ENCODE measurements at places on chromosomes 11 and 22.

GRCh38 chr11:65439331-65440181 is 17.0 kb downstream of the NEAT1 start:
- no peak for DNase-seq

- DNase-seq, result no peak
Observed at GRCh38 chr11:29435421-29435820, 581.4 kb downstream of the KCNA4 start.

GRCh38 chr22:49983148-49984042 is 22.8 kb downstream of the PIM3 start:
- no peak for DNase-seq

GRCh38 chr11:78216021-78216420 is 27.3 kb downstream of the USP35 start:
- no peak for DNase-seq

DNA sequence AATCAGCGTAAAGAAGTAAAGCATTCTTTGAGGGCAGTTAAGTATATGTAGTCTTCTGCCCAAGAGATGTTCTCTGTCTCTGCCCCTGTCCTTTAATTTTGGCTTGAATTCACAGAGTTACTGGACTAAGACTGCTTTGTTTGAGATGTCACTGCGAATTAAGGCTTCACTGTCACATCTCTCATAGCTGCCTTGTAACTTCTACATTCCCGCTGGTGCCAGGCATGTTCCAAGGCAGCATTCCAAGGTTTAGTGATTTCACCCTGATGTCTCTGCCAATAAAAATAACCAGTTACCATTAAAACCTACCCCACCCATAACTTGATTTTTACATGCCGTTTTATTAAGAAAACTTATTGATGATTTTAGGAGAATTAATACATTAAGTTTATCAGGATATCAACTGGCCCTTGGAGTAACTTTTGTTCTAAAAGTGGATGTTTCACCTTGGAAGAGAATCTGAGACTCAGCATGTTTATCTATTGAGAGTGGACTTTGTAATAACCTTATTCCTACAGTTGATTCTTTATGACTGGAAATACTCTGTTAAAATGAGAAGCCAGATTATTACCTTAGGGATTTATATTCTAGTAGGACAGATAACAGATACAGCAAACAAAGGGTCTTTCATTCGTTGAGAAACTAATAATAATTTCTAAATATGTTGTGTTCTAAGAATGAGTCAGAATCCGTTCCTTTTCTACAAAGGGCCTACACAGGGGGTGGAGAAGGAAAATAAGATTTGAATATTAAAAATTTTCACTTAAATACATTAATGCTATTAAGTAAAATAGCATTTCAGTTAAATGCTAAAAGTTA is 110.2 kb downstream of the UVRAG start:
- no peak for DNase-seq

DNA sequence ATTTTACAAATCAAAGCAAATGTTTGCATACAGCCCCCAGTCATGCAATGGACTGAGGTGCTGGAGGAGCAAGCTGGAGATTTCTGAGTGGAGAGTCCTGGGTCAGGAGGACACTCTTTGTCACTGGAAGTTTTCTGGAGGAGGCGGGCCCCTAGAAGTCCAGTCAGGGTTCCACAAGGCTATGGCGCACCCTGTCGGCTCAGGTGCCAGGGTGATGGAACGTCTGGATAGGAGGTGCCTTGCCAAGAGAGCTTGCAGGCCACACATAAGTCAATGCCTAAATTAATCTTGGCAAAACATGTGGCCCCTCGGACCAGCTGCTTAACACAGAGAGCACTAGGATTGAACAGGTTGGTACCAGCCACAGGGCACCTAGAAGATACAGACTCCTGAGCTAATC is 174.7 kb upstream of the CADM1 start:
- DNase-seq, result no peak

DNA sequence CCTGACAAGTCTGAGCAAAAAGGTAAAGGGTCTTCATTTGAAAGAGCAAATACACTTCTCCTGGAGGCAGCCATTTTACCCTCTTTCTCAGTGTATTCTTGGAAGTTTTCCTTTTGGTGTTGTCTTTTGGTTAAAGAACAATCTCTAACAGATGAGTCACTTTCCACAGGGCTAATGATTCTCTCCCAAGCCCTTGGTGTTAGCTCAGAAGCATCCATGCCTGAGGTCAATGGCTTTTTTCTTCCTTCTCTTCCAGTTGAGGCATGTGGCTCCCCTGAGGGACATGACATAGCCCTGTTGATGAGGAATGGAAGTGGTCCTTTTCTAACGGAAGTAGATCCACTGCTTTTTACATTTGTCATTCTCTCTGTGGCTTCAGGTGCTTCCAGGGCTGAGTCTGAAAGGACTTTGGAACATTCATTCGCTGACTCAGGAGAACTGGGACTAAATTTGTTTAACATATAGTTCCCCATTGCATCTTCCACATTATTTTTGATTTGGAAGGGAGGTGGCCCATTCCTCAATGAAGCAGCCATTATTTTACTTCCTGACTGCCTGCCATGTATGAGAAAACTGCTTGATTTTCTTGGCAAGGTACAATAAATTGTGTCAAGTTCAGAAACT is 13.8 kb upstream of the POGLUT3 start:
- DNase-seq, result no peak

DNA sequence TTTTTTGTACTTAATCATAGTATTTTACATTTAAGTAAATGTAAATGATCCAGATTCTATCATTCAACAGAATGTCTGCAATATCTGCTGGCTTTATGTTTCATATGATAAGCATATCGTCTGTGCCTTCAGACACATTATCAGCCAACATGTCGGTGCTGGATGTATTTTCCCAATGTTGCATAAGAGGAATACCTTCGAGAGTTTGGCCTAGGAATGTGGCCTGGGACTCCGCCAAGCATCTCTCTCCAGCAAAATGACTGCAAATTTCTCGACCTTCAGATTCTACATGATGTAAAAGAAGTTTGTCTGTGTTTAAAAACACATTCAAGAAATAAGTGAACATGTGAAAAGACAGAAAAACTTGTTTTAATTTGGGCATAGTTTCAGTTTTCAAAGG is 6.9 kb downstream of the BDNF start:
- no peak for DNase-seq

- no peak for DNase-seq
Observed at GRCh38 chr11:116366980-116367645, 405.7 kb downstream of the BUD13 start.

GRCh38 chr22:31897842-31898805 is 46.2 kb upstream of the YWHAH start:
- no peak for DNase-seq

DNA sequence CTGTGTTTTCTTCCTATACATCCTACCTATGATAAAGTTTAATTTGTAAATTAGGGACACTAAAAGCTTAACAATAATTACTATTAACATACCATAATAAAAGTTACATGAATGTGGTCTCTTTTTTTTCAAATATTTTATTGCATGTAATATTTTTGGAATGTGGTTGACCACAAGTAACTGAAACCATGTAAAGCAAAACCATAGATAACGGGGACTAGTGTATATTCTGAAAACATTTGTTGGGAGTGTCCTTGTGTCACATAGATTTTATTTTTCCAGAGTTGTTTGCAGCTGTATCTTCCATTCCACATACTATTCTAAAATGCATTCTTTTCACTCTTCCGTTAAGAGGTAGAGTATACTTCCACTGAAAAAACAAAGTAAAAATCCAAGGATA is 200.4 kb downstream of the KIF18A start:
- DNase-seq, result no peak

DNA sequence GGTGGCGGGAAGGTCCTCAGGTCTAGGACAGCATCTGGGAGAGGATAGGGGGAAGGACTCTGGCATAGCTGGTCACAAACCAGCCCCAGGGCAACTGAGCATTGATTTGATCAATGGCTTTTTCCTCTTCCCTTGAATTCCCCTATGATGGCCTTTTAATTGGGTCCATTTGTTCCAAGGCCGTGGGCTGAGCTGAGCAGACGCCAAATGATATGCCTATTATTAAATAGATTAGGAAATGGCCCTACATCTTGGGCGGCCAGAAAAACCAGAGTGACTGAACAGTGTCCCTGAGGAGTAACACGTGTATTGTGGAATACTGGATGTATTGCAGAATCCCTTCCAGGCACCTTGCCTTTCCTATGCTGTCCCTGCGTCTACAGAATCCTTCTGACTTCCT is 26.7 kb upstream of the P2RY6 start:
- DNase-seq, result no peak

DNA sequence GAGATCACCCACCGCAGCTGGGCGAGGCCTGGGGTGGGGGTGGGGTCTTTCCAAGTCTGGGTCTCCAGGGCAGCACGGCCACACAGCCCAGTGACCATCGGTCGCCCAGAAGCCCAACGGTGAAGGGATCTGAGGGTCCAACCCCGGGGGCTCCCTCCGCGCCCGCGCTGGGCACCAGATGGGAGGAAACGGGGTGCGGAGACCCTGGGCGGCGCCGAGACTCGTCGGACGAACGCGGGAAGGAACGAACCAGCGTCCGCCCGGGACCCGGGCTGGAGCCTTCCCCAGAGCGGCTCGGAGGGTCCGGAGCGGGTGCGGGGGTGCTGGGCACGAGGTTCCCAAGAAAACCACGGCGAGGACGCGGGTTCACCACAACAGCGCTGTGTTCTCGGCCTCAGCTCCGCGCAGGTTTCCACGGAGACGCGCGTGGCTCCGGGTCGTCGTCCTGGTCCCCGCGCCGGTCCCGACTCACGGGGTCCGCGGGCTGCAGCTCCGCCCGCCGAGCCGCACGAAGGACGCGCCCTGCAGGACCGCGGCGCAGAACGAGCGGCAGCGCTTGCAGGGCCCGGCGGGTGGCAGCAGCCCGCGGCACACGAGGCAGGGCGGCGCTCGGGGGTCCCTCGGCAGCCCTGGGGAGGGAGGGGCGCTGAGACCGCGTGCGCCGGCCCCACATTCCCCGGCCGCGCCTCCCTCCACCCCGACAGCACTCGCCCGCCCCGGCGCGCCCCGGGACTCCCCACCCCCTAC is 2.3 kb upstream of the IL17REL start:
- DNase-seq, result no peak

GRCh38 chr11:75547617-75548058 is 14.4 kb upstream of the SERPINH1 start:
- DNase-seq, result no peak

DNA sequence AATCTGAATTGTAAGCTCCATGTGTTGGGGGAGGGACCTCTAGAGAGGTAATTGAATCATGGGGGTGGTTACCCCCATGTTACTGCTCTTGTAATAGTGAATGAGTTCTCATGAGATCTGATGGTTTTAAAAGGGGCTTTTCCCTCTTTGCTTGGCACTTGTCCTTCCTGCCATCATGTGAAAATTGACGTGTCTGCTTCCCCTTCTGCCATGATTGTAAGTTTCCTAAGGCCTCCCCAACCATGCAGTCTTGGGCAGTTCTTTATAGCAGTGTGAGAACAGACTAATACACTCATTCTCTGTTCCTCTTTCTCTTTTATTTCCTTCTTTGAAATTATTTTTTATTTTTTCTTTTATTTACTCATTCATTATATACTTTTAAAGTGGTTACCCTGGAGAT is 239.4 kb downstream of the CSNK2A3 start:
- DNase-seq, result no peak

GRCh38 chr11:128840137-128840536 is 27.0 kb downstream of the KCNJ1 start:
- DNase-seq, result no peak
